ENCODE measurements at places on chromosomes 12 and 14. TPM values are rescaled to one million over a fixed set of nuclear protein-coding genes. Genes with fewer than 3 reads are reported as not detected.

TAS2R9 gene
- not detected for total RNA-seq

TMPO gene
- 124 TPM for total RNA-seq

PRB2 gene
- total RNA-seq: not detected

SLC22A17 gene
- 14.8 TPM for total RNA-seq

KCNK13 gene
- total RNA-seq: not detected

GARIN6 gene
- not detected for total RNA-seq

Data from fibroblast of villous mesenchyme (primary cell).